ENCODE measurements at places on chromosomes 5 and 9. TPM values are rescaled to one million over a fixed set of nuclear protein-coding genes. Genes with fewer than 3 reads are reported as not detected.

- no peak for DNase-seq
Observed at GRCh38 chr9:20783057-20784038, 99.3 kb downstream of the FOCAD start.

Gene PCDHA9
- total RNA-seq: not detected

- peak; percentile 25 for DNase-seq
Observed at GRCh38 chr5:149271716-149272563, at the start of gene AFAP1L1. Gene AFAP1L1 (plus strand): TSS chr5:149271859. CDS start chr5:149271969, 110 bp downstream.

- DNase-seq: no peak
Observed at GRCh38 chr9:86494644-86495111, 140.5 kb upstream of the TUT7 start.

Gene ABLIM3
- not detected for total RNA-seq

DNA sequence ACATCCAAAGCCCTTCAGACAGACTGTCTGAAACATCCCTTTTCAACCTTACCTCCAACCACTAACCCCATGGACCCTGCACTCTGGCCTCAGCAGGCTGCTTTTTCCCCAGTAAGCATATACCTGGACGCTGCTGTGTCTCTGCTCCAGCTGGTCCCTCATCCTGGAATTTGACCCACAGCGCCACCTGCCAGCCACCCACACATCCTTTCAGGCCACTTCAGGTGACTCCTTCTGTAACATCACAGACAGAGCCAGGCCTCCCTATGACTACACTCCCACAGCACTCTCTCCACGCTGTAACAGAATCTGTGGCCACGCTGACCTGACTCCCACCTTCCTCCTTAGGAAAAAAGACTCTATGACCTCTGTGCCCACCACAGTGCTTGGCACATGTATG lies 3.4 kb downstream of the MGAT1 start:
- DNase-seq: no peak

Gene DOK3
- 7.8 TPM for total RNA-seq

DNA sequence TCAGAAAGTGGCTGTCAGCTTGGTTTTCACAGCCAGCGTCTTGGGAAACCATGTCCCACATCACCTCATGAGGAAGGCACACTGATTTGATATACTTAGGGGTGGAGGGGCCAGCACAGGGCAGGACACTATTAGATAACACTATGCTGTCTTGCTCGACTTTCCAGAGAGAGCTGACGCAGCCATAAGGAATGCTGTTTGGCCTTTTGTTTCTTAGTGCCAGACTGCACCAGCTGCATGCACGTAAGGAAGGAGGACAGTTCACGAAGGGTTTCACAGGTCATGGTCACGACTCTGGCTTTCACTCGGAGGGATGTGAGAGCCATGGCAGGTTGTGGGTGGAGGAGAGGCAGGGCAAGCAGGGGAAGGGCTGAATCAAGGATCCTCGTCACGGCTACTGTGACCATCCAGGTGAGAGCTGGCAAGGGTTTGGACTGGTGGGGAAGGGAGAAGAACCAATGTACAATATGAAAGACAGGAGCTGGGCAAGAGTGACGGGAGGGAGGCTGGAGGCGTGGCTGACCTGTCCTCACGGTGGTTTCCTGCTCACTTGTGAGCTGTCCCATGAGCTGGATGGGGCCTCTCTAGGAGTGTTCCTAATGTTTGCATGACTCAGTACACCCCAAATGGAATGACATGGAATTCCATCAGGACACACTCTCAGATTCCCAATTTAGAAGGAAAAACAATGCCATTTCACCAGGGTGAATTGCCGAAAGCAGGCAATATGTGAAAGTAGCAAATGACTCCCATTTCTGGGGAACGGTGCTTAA lies 61.7 kb downstream of the OTULIN start:
- no peak for DNase-seq

Gene FCHSD1
- total RNA-seq: 46.9 TPM

- DNase-seq: no peak
Observed at GRCh38 chr5:100469767-100470166, 65.4 kb upstream of the FAM174A start.

GRCh38 chr9:38671372-38671731 lies 48.6 kb downstream of the FAM240B start:
- DNase-seq: no peak

GRCh38 chr9:108377881-108378280 lies 477.9 kb downstream of the ACTL7B start:
- DNase-seq: no peak

DNA sequence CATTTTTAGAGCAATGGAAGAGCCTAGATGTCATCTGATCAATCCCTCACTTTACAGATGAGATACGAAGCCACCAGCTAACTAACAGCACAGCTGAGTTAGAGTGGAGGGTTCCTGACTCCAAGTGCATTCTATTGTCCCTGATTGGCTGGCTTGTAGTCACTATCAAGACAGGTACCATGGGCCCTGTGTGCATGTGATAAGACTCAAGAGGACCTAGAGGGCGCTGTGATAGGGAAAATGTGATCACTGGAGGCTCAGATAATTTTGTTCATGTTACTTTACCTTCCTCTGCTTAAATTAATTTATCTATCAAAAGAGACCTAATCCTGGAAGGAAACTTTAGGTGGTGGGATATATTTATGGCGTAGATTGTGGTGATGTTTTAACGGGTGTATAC lies 19.5 kb upstream of the SNAPC3 start:
- no peak for DNase-seq

DNA sequence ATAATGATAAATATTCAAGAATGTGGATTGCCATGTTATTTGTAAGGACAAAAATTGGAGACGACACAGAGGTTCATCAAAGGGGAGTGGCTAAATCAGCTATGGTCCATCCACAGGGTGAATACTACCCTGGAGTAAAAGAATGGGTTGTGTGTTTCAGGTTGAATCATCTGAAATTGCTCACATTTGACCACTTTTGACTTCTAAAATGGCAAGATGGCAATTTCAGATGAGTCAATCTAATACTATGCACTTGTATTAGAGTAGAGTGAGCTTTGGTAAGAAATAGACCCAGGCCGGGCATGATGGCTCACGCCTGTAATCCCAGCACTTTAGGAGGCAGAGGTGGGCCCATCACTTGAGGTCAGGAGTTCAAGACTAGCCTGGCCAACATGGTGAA lies 131.8 kb downstream of the GAPVD1 start:
- DNase-seq: no peak

Gene SPATA31C1
- total RNA-seq: not detected

Gene BASP1
- not detected for total RNA-seq

Gene C9orf50
- not detected for total RNA-seq

GRCh38 chr5:124706729-124707361 lies 39.6 kb downstream of the ZNF608 start:
- DNase-seq: no peak

Gene KCNMB1
- total RNA-seq: not detected

Gene TNFAIP8
- total RNA-seq: 127 TPM

DNA sequence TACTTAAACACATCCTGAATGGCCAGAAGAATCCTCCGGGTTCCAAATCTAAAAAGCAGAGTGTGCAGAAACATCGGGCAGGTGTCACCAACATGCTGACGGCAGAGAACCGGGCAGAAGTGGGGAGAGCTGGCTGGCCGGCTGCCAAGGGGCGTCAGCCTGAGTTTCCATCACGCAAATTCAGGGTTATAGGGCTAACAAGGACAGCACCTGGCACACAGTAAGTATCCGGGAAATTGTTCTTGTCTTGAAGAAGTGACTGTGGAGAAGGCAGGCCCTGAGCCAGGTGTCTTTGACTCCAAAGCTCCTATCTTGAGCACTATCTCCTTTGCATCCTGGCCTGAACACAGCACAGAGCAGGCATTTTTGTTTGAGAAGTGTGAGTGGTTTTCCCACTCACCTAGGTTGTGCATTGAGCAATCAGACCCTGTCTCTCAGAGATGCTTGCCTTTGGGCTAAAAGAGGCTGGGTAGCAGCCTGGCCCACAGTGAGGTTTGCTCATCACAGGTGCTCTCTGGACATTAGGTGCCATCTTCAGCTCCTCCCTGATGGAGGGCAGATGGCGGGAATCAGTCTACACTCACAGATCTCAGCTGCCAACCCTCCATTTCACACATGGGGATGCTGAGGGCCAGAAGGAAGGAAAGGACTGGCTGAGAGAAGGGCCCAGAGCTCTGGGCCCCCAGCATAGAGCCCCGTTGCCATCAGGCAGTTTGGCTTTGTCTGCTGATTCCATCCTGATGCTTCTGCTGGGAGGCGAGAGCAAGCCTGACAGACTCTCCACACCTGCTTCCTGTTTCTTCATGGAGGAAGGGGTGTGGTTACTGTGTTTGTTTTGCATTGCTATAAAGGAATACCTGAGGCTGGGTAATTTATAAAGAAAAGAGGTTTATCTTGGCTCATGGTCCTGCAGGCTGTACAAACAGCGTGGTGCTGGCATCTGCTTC lies 52.8 kb downstream of the WHRN start:
- no peak for DNase-seq

Gene PCDHA1
- not detected for total RNA-seq

DNA sequence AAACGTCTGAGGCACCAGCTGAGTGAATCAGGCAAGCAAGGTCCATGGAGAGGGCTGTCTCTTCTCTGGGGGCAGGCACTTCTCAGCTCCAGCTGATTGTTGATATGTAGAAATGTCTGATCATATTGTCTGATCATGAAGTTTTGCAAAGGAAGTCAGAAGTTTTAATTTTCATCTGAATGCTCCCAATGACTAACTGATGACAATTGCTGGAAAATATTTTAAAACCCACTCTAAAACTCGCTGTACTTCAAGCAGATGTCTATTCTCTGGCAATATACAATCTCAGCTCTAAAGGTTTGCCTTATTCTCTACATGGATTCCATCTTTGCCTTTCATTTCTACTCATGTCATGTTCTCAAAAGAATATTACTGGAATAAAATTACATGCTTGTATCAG lies 12.7 kb downstream of the PLK2 start:
- DNase-seq: no peak

Gene TOMM5
- 110 TPM for total RNA-seq

GRCh38 chr5:83530193-83530592 lies 58.6 kb downstream of the VCAN start:
- no peak for DNase-seq

DNA sequence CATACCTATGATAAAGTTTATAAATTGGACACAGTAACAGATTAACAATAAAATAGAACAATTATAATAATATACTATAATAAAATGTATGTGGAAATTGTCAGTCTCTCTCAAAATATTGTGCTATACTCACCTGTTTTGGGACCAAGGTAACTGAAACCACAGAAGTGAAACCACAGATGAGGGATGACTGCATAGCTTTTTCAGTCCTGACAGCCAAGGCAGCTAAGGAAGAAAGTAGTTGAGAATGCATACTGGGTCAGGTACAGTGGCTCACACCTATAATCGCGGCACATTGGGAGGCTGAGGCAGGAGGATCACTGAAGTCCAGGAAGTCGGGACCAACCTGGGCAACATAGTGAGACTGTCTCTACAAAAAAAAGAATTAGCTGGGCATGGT lies 8.9 kb downstream of the SRP19 start:
- DNase-seq: peak; percentile 37

Measured in activated CD8-positive, alpha-beta T cell treated with anti-CD3 and anti-CD28 coated beads, Interleukin-2, amount 10 ng/mL, durations not matched to agents 7 days and 5 days (primary cell).